ENCODE measurements at places on chromosomes 6 and 20. TPM values are rescaled to one million over a fixed set of nuclear protein-coding genes. Genes with fewer than 3 reads are reported as not detected.

Gene CALHM4
- total RNA-seq: not detected

- DNase-seq: no peak
Observed at GRCh38 chr20:24648481-24648880, 179.1 kb downstream of the SYNDIG1 start.

DNA sequence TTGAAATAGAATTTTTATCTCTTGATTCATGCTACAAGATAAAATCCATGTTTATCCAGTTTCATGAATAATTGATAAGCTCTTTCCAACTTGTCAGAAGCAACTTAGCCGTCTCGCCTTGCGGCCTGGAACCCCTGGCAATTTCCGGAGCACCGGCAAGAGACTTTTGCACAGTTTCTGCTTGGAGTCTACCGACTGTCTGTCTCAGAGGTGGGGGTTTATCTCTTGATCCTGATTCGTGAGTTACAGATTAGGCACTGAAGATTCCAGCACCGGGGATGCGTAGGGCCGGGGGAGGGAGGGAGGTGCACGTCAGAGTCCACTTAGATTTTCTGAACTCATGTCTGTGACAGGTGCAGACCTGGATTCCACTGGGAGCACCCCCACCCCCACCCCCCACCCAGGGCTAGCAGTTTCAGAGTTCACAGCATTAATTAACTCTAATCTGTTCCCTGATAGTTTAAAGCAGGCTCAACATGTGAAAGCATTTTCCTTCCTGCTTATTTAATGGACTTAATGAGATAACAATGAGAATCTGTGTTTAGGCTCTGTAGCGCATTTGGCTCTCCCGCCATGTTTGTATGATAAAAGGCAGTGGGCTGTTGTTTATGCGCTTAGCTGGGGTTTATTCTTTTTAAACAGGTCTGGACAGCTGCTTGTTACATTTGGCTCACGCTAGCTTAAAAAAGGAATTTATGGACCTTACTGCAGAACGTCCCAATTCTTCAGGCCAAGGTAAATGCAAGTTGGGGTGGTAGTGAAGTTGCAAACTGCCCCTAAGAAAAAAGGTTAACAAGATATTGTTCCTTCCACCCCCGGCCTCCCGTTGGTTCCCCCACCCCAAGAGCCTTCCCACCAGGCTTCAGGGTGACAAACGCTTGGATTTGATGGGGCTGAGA, 8.1 kb upstream of the APCDD1L start:
- no peak for DNase-seq

- no peak for DNase-seq
Observed at GRCh38 chr6:155010940-155011339, 15.8 kb downstream of the TIAM2 start.

GRCh38 chr6:43579171-43579570, 3.2 kb downstream of the POLH start:
- DNase-seq: no peak

DNA sequence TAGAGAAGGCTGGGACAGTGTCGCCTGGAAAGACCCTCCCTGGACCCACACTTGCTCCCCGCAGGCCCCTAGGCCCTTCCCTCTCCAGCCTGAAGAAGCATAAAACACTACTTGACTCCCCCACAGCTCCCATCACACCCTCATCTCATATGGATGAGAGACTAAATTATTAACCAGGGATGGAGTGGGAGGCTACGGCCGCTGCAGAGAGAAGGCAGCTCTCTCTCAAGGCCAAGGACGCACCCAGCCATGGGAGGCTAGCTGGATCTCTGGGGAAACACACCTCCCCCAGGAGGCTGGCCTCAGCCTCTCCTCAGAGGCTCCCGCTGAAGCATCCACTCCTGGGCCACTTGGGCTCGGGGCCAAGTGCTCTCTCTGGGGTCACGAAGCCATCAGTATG, 102.5 kb downstream of the GRM4 start:
- DNase-seq: no peak

DNA sequence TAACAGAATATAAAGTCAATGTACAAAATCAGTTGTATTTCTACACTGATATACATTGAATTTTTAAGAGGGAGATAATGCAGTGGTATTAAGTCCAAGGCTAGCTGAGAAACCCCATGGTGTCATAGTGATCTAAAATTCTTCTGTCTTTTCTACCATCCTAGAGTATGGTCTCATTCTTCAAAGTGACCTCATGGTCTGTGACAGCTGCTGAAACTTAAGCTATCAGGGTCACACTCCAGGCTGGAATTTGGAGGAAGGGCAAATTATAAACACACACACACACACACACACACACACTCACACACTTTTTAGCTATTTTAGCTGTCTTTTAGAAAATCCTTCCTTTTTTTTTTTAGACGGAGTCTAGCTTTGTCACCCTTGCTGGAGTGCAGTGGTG, 47.3 kb upstream of the DYNLRB1 start:
- no peak for DNase-seq

- DNase-seq: no peak
Observed at GRCh38 chr20:63469713-63470101, 2.7 kb downstream of the KCNQ2 start.

Data from activated T-helper 2 cell treated with anti-CD3 and anti-CD28 coated beads, Interferon-gamma antibody, Interleukin-2, Interleukin-4, amounts not matched to agents 10 μg/mL and 5 μg/mL and 100 μg/mL, durations not matched to agents 14 hours and 24 hours and 36 hours (primary cell).